Globus pallidus (tissue), 1 donor: ENCODE measurements at places on chromosomes 5 and 9.
A peak's percentile ranks its signal among the peaks of the same experiment; 100 is the strongest.

DNA sequence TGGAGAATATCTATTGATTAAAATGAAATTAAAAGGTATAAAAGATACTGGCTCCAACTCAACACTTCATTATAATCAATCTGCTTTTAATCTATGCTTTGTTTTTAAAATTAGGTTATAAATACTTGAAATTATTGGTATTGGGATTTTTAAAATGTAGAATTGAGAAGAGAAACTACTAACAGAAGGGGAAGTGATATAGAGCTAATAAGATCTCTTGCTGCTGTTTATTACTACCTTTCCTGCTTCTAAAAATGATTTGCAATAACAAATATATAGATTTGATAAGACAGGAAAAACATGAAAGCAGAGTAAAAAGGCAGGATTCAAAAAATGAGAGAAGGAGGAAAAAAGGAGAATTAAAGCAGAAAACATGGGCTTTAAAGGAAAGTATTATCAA lies 209.3 kb upstream of the NREP start:
- no peak for DNase-seq

GRCh38 chr9:76215066-76215465 lies 179.2 kb downstream of the RFK start:
- DNase-seq = no peak

DNA sequence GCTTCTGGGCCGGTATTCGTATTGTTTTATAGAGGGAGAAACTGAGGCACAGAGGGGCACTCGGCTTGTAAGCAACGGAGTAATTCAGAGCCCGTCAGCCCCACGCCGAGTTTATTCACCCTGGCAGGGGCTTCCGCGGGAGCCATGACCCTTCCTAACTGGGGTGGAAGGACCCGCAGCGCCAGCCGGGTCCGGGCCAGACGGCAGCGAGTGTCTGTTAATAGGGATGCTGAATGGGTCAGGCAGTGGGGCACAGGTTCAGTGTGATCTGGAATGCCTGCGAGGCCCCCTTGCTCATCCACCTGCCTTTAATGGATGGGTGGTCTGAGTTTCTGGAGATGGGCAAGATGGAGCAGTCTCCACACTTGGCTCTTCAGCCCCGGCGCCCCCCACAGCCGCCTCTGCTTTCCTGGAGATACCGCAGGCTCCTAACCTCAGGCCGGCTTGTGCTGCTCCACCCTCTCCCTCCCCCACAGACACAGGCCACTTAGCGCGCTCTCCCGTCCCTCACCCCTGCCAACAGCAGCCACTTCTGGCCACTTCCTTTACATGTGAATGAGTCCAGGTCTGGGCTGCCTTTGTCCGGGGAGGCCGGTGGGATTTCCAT lies 147.1 kb downstream of the ERCC6L2 start:
- DNase-seq = no peak

GRCh38 chr5:14721990-14722656 lies 57.6 kb downstream of the OTULIN start:
- no peak for DNase-seq

DNA sequence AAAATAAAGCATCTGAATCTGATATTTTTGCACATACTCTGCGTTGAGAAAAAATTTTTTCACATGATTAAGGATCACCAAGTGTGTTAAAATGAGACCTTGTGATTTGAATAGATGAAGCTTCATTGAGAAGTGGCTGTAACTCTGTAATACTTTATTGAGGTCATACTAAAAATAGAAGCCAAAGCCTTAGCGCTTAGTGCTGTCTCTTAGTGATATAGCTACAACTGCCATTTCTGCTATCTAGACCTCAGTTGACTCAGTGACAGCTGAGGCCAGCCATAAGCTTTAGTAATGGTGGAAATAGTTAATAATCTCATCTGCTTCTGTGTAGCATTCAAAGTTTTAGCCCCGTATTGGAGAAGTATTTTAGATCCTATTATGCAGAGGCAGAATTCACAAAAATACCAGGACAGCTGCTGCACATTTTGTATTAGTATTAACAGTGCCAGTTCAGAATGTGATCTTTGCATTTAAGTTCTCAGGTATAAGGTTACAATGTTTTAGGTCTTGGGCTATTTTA lies 107.4 kb upstream of the SGCD start:
- no peak for DNase-seq

- no peak for DNase-seq
These were observed 250.9 kb downstream of the ADGRV1 start for GRCh38 chr5:90809311-90810056.

- DNase-seq = no peak
These were observed 522.7 kb downstream of the HTR1A start for GRCh38 chr5:63439537-63439936.

DNA sequence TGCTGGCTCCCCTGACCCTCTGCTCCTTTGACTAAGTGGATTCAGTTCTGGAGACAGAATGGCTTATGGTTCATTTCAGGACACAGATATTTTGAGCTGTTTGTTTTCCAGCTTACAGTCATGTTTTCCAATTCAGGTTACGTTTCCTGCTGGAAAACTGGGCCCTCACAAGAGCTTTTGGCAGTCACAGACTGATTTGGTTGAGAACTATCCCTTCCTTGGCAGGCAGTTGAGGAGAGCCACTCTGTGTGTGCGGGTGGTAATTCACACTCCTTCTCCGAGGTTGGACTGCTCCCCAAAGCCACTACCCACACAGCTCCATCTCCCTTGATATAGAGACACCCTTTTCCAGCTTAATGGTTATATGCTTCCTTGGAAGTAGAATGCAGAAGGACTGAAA lies 534.5 kb downstream of the TMEM38B start:
- DNase-seq = peak; percentile 53

- DNase-seq = peak; percentile 42
These were observed 18.4 kb downstream of the LSM11 start for GRCh38 chr5:157761690-157762621.

- DNase-seq = no peak
These were observed 4.6 kb downstream of the BARHL1 start for GRCh38 chr9:132586830-132587591.

DNA sequence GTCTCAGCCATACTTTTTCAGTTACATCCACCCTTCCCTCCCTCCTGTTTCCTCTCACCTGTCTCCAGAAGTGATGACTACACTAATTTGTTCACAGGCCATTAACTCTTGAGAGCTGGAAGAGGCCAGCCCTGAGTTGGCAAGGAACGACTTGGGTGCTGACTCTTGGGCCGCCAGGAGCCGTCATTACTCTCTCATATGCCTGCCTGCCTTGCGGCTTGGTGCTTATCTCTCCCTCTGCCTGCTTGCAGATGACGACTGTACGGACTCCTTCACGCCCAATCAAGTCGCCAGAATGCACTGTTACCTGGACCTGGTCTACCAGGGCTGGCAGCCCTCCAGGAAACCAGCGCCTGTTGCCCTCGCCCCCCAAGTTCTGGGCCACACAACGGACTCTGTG lies 66.1 kb downstream of the PAPPA start:
- DNase-seq = no peak

GRCh38 chr5:72407541-72407940 lies 87.4 kb downstream of the PTCD2 start:
- no peak for DNase-seq

DNA sequence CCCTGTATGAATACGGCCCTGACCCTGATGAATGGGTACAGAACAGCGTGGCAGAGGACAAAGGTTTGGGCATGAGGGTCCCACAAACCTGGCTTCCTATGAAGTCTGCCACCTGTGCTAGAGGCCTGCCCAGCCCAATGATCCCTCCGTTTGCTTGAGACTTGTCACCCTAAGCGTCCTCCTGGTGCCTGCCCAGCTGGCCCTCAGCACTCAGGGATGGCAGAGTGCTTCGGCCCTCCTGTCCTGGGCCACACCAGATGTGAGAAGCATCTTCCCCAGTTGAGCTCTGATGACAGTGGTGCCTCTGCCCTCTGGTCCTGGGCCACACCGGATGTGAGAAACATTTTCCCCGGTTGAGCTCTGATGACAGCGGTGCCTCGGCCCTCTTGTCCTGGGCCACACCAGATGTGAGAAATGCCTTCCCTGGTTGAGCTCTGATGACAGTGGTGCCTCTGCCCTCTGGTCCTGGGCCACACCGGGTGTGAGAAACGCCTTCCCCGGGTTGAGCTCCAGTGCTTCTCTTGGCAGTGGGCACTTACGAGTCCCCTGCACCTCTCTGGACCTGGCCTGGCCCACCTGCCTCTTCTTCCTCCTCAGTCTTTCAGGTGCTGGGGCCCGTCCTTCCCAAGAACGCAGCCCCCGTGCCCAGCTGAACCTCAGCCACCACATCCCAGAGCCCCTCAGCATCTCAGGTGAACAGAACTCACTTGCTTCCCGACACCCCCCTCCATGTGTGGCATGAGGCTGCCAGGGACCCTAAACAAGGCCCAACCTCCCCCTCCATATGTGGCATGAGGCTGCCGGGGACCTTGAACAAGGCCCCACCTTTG lies 253.1 kb upstream of the IRX1 start:
- DNase-seq = no peak
